ENCODE measurements at places on chromosomes 12 and 14.

- DNase-seq = no peak
Measured at GRCh38 chr14:77883847-77884238, 83.9 kb downstream of the ADCK1 start.

DNA sequence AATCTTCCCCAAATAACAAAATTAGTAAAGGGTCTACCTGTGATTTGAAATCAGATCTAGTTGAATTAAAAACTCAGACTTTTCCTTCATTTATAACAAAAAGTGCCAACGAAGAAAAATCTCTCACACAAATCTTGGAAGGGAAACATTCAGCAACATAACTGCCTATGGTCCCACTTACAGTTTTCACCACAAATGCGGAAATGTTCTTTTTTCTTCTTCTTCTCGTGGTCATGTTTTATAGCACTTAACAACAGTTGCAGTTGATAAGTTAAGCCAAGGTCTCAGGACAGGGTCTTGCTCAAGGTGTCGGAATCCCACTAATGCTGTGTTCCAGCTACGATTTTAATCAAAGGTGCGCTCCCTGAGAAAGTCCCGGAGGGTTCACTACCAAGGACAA is 10.1 kb downstream of the RNASE6 start:
- no peak for DNase-seq

DNA sequence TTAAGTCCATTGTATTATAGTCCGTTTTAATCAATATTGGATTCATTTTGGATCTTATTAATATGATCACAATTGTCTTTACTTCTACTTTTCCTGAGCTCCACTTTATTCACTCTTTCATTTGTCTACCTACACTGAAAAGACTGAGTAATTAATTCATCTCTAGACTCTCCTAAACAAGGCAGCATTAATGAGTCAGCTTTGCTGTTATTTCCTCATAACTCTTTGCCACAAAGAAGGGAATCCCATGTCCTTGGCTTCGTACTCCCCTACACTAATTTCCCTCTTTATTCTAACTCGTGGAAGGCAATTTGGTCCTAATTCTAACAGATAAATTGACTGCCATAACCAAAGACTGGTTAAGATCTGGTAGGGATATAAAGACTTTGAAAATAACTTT is 91.9 kb downstream of the ARMH4 start:
- no peak for DNase-seq

DNA sequence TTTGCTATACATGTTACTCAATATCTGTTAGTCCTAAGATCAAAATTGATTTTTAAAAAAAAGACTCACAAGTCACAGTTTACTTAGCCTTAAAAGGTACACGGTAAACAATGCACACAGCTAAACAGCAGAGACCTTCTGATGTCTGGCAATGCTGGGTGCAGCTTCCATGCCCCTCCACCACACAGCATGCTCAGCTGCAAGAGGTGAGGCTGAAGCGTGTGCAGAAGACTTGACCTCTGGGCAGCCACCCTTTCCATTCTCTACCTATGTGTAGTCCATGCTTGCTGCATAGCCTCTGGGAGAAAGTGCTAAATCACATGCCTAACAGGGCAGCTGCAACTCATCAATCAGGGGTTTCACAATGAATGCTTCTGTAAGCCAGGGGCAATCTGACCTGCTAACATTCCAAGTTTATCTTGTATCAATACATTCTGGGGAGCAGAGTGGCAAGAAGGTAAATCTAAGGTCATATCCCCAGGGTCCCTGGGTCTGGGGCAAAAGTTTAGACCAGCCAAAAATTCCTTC is 44.5 kb upstream of the AMN1 start:
- DNase-seq = no peak

DNA sequence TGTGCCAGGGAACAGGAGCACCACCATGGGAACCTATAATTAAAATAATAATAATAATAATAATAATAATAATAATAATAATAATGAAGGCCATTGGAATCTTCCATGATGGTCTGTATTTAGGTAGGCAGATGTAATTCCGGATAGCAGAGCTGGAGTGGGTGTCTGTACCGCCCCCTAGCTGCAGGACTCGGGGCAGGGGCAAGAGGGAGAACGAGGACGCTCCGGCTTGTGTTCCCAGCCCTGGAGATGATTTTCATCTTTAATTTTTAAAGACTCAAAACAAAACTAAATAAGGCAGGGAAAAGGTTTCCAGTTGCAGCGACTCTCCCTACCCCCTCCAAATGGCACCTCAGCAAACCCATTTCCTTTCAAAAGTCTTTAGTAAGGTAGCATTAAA is 501.1 kb downstream of the VRK1 start:
- DNase-seq = no peak

- no peak for DNase-seq
Measured at GRCh38 chr12:66744956-66745383, 66.1 kb upstream of the GRIP1 start.

DNA sequence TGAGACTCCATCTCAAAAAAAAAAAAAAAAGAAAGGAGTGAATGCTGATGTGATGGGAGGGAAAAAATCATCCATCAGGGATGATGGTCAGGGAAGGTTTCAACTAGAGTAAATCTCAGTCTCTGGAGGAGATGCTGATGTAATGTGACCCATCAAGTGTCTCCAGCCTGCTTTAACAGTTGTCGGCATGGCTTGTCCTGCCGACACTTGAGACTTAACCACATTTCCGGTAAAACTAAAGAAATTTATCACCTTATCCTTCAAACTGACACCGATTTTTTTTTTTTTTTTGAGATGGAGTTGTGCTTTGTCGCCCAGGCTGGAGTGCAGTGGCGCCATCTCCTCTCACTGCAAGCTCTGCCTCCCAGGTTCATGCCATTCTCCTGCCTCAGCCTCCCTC is 21.5 kb upstream of the ANAPC5 start:
- no peak for DNase-seq

DNA sequence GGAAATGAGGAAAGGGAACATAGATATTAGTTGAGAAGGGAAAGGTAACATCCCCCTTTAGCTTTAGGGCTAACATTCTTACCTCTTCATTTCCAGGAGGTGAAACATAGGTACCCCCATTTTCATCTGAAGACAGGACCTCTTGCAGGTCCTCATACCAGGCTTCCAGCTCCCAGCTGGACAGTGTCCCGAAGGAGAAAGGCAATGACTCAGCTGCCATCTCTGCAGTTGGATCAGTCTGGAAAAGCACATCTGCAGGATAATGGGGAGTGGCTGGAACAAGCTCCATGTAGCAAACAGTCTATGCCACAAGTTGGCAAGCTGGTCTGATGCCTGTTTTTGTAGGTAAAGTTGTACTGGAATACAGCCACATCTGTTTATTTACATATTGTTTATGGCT is 3.1 kb downstream of the DDIT3 start:
- no peak for DNase-seq

- no peak for DNase-seq
Measured at GRCh38 chr12:130195776-130196175, 33.5 kb downstream of the FZD10 start.

GRCh38 chr12:26846416-26846815 is 13.4 kb upstream of the ITPR2 start:
- peak; percentile 59 for DNase-seq

DNA sequence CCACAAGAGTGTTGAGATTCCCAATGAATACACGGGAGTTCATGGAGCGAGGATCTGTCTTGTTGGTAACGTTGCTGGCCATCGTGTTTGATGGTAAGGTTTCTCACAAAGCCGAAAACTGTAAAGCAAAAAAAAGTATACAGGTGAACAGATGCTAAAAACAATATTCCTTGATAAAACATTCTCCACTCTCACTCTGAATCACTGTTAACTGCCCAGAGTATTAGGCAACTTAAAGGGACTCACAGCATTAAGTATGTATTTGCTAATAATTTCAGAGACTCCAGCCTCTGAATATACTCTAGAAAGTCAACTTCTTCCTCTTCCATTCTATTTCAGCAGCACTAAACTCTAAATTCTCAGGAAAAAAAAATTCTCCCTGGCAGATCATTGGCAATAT is 35.1 kb downstream of the HNRNPC start:
- no peak for DNase-seq

DNA sequence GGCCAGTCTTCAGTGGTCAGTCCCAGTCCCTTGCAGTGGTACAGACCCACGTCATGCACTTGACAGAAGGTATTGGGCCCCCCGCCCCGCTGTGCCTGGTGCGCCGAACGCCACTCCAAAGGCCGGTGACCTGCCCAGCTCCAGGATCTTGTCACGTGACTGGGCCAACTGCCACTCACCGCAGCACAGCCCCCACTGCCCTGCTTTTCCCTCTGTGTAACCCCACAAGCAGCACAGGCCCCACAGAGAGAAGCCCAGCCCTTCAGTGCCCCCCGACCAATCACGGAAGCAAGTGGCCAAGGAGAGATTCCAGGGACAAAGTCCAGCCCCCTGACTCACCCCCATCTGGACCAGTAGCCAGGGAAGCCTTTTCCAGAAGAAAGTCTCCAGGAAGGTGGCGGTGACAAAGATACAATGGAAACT is 498 bp downstream of the GPR132 start:
- DNase-seq = peak; percentile 68

GRCh38 chr12:597926-598568 is 65.2 kb downstream of the NINJ2 start:
- DNase-seq = no peak

- DNase-seq = no peak
Measured at GRCh38 chr12:71439362-71439612, 311 bp upstream of the LGR5 start.

GRCh38 chr14:66117600-66117999 is 368.6 kb upstream of the CCDC196 start:
- no peak for DNase-seq

DNA sequence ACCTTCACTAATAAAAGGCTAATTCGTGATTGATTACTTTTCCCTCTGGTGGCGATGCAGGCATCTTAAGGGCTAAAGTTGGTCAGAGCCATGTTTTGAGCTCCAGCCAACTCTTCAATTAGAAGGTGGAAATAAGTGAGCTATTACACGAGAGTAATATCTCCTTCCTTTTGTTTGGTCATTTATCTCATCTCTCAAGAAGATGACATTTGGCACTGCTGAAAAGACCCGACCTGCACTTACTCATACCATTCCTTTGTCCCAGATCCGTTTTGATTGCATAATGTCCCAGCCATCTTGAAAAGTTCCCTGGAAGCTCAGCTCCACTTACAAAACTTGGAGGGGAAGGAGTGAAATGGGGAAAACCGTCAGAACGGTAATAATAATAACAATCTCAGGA is 316.2 kb downstream of the VRK1 start:
- no peak for DNase-seq

DNA sequence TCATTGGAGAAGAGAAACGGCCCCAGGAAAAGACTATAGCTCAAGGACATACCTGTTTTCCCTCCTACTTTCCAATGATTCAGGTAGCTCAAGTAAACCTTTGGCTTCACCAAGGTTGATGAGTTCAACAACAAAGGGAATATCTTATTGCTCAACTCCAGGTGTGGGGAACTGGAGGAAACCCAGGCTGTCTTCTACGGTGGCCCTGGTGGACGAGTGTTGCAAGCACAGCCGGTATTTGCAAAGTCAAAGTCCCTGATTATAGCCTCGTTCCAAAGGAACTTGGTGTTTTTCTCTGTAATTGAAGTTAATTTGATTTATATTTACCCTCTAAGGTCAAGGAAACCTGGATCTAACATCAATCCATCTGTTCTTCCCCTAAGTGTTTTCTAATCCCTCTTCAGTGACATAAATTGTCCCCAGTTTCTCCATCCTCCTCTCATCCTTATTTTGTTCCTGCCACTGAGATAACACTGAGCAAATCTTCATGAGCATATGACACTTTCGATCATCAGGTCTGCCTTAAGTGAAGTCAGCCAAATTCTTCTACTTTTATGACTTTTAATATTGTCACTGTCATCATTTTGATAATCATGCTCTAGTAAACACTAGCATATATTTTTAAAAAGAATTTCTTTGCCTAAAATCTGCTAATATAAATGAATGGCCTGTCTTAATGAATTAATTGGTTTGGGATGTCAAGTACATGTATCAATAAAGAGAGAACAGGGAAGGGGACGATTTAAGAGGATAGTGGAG is 174.6 kb upstream of the TBX3 start:
- no peak for DNase-seq

DNA sequence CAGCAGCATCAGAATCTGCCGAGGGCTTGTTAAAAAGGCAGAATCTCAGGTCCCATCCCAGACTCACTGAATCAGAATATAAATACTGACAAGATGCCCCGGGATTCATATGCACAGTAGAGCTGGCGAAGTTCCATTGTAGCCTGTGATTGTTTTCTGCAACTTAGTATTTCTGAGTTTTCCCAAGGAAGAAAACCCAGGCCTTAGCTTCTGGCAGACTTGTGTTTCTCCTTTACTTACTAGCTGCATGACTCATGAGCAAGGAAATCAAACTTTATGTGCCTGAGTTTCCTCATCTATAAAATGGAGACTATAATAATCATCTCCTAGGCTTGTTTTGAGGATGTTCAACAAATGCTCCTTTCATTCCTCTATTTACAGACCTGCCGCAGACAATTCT is 278.5 kb upstream of the PLEKHG7 start:
- DNase-seq = no peak

DNA sequence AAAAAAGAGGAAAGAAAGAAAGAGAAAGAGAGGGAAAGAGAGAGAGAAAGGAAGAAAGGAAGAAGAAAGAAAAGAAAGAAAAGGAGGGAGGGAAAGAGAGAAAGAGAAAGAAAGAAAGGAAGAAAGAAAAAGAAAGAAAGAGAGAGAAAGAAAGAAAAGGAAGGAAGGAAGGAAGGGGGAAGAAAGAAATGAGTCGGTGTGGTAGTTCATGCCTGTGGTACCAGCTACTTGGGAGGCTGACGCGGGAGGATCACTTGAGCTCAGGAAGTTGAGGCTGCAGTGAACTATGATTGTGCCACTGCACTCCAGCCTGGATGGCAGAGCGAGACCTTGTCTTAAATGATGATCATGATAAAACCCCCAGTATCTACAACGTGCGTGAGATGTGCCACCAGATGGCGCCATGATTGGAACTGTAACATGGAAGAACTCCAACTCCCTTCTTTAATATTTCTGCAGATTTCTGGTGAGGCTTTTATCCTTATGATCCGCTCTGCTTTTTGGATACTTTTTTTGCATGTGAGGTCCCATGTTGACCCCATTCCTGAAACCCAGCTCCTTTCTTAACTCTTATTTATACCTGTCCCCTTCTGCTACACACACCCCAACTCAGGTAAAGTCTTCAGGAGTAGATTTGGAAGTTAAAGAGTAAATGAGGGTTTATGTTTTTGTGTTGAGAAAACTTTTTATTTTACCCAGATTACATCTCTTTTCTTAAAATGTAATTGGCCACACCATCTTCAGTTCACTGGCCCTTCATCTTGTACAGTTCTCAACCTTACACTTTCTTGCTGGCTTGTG is 25.6 kb downstream of the RNASE10 start:
- DNase-seq = peak; percentile 50
